ENCODE measurements at places on chromosomes 12 and 14.
A peak's percentile ranks its signal among the peaks of the same experiment; 100 is the strongest.

DNA sequence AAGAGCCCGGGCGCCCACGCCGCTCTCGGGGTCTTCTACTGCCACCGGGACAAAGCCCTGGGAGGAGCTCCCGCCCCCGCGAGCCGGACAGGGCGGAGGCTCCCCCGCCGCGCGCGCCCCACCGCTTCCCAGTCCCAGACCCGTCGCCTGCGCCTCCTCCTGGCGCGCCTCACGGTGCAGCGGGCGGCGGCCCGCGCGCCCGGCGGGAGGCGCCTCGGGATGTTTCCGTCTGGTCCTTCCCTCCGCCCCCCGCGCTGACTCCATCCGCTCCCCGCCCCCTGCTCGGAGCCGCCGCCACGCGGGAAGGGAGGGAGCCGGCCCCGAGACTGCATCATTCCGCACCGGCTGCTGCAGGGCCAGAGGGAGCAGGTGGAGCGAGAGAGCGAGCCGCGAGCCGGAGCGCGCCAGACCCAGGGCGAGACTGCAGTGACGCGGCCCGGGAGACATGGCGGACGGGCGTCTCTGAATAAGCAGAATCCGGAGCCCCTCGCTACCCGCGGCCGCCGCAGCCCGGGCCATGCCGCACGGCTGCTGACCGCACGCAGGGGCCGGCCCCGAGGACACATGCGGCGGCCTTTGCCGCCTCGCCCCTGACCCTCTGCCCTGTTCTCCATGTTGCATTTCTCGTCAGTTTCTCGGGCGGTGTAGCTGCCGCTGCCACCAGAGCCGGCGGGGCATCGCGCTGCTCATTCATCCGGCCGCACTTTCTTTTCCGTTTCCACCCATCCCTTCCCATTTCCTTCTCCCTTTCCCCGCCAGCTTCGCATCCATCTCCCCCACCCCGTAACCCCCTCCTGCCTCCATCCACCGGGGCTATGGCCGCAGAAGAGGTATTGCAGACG lies at the start of gene BICD1:
TSS of gene BICD1 (plus strand) at position 331 of the 842 bp plus-strand sequence. CDS start at position 816, 485 bp downstream.
- peak; percentile 95 for DNase-seq

- no peak for DNase-seq
Measured at GRCh38 chr14:68235011-68235410, 415.4 kb downstream of the RAD51B start.

GRCh38 chr14:72464226-72464625 lies 429.7 kb downstream of the DPF3 start:
- DNase-seq: no peak

DNA sequence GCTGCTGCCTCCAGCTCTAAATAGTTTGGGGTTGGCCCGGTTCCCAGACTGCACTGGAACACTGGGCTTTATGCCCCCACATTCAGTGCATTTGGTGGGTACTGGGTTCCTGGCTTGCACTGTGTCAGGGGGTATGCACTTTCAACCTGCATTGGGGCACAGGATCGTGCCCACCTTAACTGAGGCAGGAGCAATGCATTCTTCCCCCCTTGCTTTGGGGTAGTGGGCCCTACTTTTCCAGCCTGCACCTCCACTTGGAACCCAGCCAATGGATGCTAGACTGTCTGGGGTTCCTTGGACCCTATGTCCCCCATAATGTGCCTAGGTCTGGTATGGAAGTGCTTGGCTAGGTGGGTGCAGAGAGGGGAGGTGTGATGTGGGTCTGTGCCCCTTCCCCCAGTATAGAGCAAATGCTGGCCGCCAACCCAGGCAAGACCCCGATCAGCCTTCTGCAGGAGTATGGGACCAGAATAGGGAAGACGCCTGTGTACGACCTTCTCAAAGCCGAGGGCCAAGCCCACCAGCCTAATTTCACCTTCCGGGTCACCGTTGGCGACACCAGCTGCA lies 615 bp downstream of the TARBP2 start:
- DNase-seq: no peak

- no peak for DNase-seq
Measured at GRCh38 chr14:61341275-61342206, 20.2 kb downstream of the PRKCH start.

DNA sequence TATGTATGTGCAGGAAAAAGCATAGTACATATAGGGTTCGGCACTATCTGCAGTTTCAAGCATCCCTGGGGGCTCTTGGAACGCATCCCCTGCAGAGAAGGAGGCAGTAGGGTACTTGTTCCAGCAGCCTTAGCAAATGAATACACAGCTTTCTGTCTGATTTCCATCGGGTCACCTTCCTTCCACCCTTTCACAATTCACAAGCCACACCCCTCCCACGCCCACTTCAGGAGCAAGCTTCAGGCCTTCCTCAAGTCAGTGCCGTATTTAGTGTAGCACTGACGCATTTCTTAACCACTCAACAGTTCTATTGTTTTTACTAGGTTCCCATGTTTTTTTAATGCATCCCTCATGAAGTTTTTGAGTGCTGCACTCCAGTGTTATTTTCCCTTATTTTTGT lies 64.2 kb downstream of the CLMN start:
- peak; percentile 74 for DNase-seq

- DNase-seq: no peak
Measured at GRCh38 chr12:75047885-75048525, 161.6 kb downstream of the KCNC2 start.

GRCh38 chr14:100586403-100587085 lies 673 bp downstream of the BEGAIN start:
- no peak for DNase-seq

DNA sequence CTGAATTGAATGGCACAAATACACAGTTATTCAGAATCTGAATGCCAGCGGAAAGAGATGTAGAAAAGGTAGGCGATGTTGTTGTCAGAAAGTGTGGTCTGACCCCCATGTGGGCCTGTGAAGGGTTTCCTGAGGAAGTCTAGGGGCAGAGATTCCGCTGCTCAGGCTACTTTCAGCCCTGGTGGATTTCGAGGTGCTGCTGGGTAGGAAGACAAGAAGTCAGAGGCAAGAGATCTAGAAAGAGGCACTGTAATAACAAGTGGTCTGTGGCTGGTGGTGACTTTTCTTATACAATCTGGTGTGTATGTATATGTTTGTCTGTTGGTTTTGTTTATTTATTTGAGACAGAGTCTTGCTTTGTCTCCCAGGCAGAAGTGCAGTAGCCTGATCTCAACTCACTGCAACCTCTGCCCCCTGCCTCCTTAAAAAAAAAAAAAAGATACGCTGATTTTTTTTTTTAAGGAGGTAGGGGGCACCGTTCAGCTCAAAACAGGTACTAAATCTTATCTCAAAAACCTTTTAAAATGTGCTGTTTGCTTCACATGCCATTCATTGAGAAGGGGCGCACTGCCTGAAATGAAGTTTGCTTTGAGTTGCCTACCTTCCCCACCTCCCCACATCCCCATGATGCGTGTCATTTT lies 27.1 kb upstream of the MANSC4 start:
- DNase-seq: no peak

- no peak for DNase-seq
Measured at GRCh38 chr14:23110579-23111365, 6.0 kb upstream of the CIROP start.

GRCh38 chr12:39467432-39467870 lies 24.5 kb upstream of the KIF21A start:
- no peak for DNase-seq

GRCh38 chr14:81281332-81281731 lies 60.6 kb upstream of the GTF2A1 start:
- no peak for DNase-seq

DNA sequence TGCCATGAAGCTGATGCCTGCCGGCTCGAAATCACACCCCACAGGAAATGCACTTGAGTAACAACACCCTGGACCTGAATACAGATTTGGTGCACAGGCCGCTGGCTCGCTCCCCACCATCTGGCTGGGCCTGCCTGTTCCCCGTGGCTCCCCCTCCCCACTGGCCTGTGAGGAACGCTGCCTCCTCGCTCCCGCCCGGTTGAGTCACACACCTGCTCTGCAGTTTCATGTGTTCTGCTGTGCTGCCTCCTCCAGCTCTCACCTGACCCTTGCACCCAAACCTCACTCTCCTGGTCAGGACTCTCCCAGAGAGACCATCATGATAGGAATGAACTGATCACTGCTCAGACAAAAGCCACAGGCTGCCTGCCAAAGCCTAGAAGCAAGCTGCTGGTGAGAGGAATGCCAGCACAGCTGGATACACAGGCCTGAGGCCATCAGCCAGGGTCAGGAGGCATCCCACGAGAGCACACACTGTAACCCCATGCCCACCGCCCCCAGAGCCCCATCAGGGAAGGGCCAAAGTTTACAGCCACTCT lies 3.8 kb upstream of the SIVA1 start:
- no peak for DNase-seq

DNA sequence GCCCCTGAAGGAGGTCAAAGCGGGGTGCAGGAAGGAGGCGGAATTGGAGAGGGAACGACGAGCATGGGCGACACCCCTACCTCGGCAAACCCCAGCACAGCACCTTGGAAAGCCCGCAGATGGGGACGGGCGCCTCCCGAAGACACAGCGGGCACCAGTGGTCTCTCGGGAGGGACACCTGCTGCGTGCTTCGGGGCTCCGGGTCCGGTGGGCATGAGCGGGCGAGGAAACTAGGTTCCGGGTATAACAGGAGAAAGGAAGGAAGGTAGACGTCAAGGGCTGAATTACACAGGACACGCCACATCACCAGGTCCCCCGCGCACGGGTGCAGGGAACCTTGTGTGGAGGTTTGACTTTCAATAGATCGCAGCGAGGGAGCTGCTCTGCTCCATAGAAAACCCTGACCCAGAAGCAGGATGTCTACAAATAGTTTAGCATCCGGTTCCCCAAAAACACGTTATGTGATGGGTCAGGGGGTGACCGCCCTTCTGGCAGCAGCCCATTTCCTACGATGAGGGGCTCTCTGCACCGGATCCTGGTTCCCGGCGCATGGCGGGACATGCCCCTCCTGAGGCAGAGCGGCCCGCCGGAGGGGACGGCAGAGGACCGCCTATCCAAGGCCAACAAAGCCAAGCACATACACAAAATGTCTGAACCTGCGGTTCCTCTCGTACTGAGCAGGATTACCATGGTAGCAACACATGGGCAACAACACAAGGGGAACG lies 196.9 kb downstream of the ALG10 start:
- DNase-seq: no peak

GRCh38 chr12:98870504-98870903 lies 225.4 kb downstream of the APAF1 start:
- no peak for DNase-seq

- DNase-seq: no peak
Measured at GRCh38 chr12:49880756-49881414, 22.8 kb downstream of the FAIM2 start.

GRCh38 chr14:20823859-20824258 lies 21.2 kb upstream of the RNASE1 start:
- peak; percentile 11 for DNase-seq

DNA sequence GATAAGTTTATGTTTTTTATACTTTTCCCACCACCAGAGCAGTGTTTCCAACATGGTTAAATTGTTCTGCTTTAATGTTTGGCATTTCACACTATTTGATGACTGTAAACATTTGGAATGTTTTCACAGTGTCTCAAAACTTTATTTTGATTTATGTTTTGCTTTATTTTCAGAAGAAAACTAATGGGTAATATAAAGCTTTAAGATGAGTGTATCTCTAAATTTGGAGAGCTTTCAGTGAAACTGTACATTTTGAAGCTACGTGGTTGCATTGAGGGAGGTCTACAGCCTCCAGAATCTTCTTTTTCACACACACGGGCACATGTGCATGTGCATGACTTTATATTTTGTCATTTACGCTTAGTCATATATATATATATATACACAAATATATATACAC lies 10.7 kb downstream of the BICD1 start:
- DNase-seq: no peak

GRCh38 chr12:26017484-26018211 lies 59.2 kb downstream of the RASSF8 start:
- peak; percentile 72 for DNase-seq

GRCh38 chr14:47778631-47779030 lies 103.2 kb upstream of the MDGA2 start:
- no peak for DNase-seq

GRCh38 chr12:106010741-106011140 lies 128.0 kb downstream of the NUAK1 start:
- no peak for DNase-seq

DNA sequence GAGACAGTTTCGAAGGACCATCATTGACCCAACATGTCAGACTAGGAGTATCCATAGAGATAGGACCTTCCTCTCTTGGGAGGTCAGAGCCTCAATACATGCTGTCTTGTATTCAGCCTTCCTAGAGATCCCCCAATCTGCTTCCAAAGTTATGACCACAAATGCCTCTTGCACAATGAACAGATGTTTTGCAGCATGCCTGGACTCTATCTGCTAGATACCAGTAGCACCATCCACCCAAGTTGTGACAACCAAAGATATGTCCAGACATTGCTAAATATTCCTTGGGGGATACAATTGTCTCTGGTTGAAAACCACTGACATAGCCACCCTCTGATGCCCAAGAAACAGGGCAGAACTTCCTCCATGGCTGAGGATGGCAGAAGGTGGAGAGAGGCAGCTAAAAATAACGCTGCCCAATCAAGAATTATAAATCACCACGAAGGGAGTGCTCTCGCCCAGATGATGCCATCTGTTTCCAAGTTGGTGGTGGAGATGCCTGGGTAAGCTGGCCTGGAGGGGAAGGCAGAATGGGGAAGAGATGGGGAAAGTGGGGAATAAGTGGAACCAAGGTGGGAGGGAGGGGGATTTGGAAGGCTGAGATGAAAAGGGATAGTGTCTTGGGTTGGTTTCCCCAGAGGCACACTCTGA lies 42.9 kb upstream of the NOS1 start:
- DNase-seq: no peak

GRCh38 chr12:123519141-123520001 lies 14.1 kb downstream of the RILPL1 start:
- no peak for DNase-seq

DNA sequence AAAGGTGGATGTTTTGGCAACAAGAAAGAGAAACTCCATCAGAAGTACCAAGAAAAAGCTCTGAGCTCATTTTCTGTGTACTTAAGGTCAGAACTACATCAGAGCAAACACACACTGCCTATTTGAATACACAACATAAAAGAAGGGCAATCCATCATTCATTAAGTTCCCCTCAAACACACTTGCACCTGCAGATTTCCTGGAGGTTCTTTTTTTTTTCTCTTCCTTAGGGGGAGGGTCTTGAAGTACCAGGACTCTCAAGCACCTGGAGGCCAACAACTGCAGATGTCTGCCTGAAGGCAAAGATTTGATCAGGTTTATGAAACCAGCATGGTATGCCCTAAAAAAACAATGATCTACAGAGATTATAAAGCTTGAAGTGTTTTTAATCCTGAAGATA lies 26.1 kb upstream of the PTHLH start:
- no peak for DNase-seq

DNA sequence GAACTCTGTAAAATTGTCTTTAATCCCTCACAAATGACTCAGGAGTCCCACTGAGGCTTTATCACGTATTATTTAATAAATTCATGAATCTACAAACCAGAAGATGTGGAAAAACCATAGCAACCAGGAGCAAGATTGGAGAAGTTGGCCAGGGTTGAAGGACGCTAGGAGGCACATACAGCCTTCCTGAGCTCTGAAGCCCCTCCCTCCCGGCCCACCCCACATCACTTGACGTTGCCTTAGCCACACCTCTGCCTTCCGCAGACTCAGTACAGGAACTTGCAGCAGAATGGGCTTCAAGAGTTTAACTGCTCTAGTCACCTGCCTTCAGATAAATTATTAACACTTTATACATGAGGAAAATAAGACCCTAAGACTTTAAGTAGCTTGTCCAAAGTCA lies 33.9 kb downstream of the SLC35F4 start:
- DNase-seq: no peak
